ENCODE measurements at places on chromosomes 5 and 9.

DNA sequence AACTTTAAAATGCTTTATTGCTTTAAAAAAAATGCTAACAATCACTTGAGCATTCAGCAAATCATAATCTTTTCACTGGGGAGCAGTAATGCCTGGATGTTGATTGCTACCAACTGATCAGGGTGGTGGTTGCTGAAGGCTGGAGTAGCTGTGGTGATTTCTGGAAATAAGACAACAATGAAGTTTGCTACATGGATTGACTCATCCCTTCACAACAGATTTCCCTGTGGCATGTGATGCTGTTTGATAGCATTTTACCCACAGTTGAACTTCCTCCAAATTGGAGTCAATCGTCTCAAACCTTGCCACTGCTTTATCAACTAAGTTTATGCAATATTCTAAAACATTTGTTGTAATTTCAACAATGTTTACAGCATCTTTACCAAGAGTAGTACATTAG is 83.3 kb downstream of the MLLT3 start:
- DNase-seq: no peak

DNA sequence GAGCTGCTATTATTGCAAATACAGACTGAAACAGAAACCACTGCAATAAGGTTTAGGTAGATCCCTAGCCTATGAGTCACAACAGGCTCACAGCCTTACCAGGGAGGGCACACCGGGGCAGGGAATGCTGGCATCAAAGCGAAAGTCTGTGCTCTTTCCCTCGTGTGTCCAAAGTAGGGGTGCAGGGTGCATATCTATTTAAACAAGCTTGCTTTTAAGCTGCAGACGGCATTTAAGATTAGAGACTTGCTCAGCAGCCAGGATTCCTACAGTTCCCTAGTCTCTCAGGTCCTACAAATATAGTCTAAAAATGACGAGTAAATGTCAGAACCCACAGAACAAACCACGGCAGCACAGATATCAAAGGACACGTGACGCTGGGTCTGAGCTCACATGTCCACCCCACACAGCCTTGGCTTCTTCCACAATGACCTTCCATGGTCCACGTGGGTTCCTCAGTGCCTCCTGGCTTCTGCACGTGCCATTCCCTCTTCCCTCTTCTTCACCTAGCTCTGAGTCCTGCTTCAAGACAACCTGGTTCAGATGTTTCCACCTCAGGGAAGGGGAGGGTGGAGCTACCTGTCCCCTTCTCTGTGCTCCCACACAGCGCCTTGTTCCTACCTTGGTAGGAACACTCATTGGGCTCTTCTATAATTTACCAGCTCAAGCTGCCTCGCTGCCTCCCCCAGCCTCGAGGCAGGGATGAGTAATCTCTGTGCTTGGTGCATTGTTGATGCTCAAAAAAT is 193.2 kb downstream of the MAPKAP1 start:
- no peak for DNase-seq

DNA sequence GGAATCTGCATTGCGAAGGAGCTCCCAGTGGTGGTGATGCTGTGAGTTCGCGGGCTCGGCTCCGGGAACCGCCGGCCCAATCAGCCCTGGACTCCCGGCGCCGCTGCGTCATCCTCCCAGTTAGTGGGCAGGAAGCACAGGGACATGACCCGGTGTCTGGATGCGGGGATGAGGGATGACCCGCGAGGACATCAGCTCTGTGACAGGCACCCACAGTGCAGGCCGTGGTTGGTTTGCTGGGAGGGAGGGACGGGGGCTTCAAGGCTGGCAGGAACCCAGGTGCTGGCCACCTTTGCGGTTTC is 996 bp downstream of the NXNL2 start:
- no peak for DNase-seq

DNA sequence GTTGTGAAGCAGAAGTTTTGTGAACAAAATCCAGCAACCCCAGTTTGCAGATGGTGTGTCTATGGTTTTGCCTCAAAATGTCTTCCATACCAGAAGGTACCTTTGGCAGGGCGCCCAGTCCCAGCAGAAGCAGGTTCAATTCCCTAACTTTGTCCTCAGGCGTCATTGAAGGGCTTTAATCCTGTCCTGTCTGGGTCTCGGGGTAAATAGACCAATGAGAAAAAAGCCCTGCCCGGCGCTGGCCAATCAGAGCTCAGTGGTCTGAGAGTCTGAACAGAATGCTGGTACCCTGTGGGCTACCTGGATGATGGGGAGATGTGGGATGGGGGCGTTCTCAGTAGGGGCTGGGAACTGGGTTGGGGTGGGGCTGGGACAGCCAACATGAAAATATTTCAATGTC is 6.2 kb upstream of the ST6GALNAC4 start:
- no peak for DNase-seq

- DNase-seq: peak; percentile 57
Observed at GRCh38 chr9:77475641-77476473, 172.3 kb downstream of the GNA14 start.

- DNase-seq: no peak
Observed at GRCh38 chr5:129400395-129400983, 59.6 kb upstream of the ADAMTS19 start.

DNA sequence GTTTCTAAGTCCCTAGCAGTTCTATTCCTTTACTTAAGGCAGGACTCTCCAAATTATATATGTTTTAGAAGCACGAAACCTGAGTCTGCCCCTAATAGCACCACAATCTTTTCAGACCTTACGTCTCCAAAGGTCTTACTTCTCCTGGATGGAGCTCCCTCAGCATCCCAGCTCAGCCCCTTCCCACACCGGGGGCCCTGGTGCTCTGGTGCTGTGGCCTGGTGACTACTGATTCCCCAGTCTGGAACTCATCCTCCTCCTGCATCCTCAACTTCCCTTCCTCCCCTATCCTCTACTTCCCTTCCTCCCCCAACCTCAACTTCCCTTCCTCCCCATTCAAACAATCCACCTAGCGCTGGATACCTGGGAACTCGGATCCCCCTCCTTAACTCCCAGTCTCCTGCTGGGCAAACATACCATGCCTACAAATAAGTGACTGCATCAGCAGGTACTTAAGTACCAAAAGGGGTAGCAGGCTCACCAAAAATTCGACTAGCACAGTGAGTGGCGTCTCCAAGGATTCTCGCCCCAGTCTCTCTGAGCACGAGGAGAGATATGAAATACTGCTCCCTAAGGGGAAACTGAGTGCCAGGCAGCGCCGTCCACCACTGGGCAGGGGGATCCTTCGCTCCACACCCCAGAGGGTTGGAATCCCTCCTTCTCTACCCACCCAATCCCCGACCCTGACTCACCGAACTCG is 831 bp downstream of the IGFBPL1 start:
- DNase-seq: no peak

GRCh38 chr9:86099701-86100364 is 475 bp upstream of the GOLM1 start:
- DNase-seq: peak; percentile 9

DNA sequence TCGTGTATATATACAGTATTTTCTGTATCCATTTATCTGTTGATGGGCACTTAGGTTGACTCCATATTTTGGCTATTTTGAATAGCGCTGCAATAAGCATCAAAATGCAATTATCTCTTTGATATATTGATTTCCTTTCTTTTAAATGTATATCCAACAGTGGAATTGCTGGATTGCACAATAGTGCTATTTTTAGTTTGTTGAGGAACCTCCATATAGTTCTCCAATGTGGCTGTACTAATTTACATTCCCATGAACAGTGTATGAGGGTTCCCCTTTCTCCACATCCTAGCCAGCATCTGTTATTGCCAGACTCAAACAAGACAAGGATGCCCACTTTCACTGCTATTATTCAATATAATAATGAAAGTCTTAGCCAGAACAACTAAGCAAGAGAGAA is 9.1 kb upstream of the CTXN3 start:
- no peak for DNase-seq

- no peak for DNase-seq
Observed at GRCh38 chr5:96741891-96742309, 65.8 kb downstream of the ERAP1 start.

- no peak for DNase-seq
Observed at GRCh38 chr9:108396193-108396592, 459.6 kb downstream of the ACTL7B start.

DNA sequence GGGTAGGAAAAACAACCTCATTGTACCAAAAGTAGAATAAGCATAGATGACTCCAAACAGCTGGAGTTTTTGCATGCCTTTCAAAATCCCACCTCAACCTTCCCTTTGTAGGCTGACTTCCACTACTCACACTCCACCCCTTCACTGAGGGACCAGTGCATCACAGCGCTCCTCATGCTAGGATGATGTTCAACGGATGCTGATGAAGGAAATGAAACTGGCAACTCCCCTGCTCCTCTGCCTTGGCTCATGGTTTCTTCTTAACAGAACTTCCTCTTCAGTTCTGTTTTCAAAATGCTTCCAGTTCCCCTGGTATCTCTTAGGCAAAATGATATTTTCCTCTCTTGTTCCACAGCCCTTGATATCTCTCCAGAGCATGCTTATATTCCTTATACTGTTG is 29.0 kb downstream of the LIFR start:
- DNase-seq: no peak

DNA sequence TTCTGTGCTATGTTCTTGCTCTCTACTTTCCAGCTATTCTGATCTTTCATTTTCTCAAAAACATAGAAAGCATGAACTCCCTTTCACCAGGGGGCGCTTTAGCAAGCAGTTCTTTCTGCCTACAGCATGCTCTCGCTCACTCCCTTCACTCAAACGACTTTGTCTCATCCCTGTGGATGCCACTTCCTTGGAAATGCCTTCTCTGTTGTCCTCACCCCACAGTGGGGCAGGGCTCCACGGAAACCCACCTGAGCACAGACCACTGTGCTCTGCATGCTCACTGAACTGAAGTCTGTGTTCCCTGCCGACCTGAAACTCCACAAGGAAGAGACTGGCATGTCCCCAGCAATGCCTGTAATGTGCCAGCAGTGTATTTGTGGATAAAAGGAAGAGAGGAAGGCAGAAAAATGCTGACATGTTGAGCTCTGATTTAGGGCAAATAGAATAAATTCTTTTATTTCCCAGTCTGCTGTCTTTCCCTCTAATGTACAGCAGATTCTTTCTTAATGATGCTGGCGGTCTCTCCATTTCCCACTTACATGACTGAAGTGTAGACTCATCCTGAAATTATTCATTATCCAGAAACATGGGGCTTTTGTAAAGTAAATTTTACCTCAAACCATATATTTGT is 4.9 kb upstream of the ROR2 start:
- no peak for DNase-seq

GRCh38 chr9:136903041-136903554 is 16.8 kb downstream of the TRAF2 start:
- no peak for DNase-seq

DNA sequence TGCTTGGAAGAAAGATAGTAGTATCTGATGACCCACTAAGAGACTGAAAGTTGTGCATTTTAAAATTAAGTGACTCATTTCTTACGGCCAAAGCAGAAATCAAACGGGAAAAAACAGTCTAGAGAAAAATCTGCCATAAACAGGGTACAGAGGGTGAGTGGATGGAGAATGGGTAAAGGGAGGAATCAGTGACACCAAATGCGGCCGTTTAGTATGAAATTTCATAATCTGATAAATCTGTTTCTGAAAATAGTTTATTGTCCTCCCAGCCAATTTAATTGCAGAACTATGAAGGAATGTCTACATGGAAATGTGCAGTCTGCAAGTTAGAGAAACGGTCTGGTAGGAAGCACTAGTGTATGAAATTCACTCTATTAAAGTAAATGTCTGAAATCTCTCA is 39.5 kb downstream of the ADAMTS12 start:
- DNase-seq: no peak

- DNase-seq: no peak
Observed at GRCh38 chr5:118506217-118506852, 482.0 kb downstream of the DTWD2 start.

GRCh38 chr5:139188558-139189270 is 9.5 kb downstream of the SIL1 start:
- no peak for DNase-seq

- DNase-seq: no peak
Observed at GRCh38 chr5:158718738-158719505, 380.8 kb downstream of the EBF1 start.

DNA sequence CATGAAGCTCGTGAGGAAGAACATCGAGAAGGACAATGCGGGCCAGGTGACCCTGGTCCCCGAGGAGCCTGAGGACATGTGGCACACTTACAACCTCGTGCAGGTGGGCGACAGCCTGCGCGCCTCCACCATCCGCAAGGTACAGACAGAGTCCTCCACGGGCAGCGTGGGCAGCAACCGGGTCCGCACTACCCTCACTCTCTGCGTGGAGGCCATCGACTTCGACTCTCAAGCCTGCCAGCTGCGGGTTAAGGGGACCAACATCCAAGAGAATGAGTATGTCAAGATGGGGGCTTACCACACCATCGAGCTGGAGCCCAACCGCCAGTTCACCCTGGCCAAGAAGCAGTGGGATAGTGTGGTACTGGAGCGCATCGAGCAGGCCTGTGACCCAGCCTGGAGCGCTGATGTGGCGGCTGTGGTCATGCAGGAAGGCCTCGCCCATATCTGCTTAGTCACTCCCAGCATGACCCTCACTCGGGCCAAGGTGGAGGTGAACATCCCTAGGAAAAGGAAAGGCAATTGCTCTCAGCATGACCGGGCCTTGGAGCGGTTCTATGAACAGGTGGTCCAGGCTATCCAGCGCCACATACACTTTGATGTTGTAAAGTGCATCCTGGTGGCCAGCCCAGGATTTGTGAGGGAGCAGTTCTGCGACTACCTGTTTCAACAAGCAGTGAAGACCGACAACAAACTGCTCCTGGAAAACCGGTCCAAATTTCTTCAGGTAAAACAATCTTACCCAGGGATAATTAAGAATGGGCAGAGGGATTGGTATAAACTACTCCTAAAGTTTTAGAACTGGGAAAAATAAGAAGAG is 12.9 kb downstream of the ITGA1 start:
- peak; percentile 33 for DNase-seq

DNA sequence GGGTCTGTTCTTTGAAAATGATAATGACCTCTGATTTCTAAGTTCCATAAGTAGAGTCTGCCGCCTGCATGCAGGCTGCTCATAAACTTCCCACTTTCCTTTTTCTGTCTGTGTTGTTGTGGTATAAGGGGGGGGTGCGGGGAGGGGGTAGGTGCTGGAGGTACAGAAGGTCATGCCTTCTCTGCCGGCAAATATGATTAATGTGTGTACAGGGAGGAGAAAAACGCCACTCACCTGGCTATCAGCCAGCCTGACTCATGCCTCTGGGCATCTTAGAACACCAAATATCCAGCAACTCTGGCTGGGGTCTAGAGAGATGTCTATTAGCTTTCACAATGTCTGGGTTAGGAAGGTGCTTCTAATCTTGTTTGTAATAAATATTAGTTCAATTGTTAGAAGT is 128.3 kb downstream of the EFNA5 start:
- DNase-seq: no peak
